ENCODE measurements at places on chromosomes 3 and 15.

DNA sequence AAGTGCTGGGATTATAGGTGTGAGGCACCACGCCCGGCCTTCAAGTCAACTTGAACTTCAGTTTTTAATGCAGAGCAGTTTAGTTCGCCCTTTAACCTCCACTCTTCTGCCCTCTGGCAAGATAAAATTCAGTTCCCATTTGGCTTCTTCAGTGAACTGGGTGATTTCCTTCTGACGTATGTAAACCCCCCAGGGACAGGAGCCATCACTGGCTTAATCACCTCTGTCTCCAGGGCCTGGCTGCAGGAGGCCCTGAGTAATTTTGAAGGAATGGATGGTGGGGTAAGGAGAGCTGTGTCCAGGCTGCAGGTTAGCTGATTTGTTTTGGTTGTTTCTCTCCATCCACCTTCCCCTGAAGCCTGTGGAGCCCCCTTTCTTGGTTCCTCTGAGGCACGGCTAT is 11.9 kb downstream of the MCM2 start:
- no peak for DNase-seq

DNA sequence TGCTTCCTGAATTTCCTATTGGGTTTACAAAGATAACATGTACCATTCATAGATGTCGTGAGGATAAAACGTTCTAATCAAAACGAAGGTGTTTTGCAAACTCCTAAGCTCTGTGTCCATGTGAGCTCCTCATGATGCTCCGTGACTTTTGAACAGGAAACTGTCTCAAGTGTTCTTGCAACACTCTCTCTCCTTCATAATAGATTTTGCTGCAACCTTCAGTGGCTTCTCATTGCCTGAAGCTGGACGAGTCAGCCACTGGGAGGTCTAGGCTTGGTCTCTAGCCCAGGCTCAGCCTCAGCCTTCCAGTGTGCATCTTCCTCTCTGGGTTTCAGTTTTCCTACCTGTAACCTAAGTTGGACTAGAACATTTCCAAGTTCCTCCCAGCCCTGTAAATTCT is 18.7 kb upstream of the BCL2A1 start:
- DNase-seq: no peak

DNA sequence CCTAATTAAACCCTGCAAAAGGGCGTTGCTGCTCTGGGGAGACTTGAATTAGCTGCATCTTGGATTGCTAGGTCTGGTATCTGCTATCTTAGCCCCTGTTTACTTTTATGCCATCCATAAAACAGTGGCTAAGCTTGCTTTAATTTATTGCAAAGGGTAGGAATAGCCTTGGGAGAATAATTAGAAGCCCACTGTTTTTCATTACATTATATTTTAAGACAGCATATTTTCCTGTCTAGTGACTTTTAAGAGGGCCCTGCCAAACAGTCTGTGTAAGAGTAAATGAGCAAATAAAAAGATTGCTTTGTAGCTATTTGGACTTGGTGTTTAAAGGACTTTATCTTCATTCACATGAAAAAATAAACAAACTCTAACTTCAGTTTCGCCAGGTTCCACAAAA is 17.4 kb upstream of the SUSD5 start:
- DNase-seq: no peak

GRCh38 chr3:15367059-15367458 is 34.7 kb upstream of the SH3BP5 start:
- no peak for DNase-seq

DNA sequence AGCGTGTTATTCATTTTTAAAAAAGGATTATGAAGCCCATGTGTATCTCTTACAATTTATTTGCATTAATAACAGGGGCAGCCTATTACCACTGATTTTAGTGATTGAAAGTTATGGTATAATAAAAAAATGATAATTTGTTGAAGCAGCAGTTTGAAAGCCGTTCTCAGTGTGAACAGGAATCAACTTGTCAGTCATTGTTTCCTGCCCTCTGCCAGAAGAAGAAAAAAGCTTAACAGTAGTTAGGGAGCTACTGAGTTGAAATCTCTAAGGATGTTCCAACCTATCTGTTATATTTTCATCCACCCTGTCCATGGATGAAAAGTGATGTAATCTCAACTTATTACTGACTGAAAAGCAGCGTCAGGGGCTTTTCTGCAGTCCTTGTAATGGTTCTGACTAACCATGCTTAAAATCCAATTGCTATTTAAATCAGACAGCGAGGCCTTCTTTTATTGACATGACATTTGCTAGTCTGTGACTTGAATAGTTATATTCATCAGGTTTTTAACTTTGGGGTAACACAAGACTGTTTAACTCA is 486.7 kb downstream of the ROBO2 start:
- no peak for DNase-seq

DNA sequence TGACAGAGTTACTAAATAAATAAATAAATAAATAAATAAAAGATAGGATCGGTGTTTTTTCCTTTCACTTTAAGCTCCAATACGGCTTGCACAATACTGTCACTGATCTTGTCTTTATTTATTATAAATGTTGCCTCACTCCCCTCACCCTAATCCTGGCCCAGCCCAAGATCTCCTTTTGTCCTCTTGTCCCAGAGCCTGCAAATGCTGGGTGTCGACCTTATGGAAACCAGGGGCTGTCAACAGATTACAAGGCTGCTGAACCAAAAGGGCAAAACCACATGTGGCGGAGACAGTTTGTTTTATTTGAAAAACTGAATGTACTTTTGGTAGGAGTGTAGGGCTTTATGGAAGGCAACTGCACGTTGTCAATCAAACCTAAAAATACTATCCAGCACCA is 75.9 kb downstream of the RFTN1 start:
- DNase-seq: no peak

GRCh38 chr15:76181705-76182107 is 121.9 kb downstream of the TMEM266 start:
- no peak for DNase-seq

GRCh38 chr3:52331906-52332305 is 15.8 kb downstream of the DNAH1 start:
- no peak for DNase-seq

DNA sequence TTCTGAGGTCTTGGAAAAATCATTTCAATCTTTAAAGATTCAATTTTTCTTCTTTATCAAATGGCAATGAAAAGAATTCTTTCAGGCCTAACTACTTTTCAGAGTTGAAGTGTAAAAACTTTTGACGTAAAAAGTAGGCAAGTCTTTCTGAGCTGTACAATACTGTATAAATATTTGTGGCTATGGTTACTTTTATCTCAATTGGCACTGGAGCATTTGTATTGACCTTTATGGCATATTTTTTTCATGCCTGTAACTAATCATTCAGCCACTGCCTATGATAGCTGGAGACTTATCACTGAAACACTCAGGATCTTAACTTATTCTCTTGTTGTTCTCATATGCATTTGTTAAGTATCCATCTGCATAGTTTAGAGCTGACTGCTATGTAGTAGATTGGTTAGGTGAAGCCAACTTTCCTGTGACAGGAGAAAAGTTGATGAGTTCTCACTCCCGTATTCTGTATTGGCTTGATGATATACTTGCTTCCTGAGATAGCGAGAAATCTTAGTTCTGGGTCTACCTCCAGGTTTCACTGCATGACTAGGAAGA is 290.4 kb upstream of the TBL1XR1 start:
- DNase-seq: no peak

- DNase-seq: no peak
Observed at GRCh38 chr15:85867250-85867649, 72.5 kb upstream of the KLHL25 start.

- peak; percentile 87 for DNase-seq
Observed at GRCh38 chr15:74956648-74957475, at the start of gene RPP25. Gene RPP25, minus strand, starts transcription at chr15:74956772. Its CDS starts 189 bp downstream, at chr15:74956583.

DNA sequence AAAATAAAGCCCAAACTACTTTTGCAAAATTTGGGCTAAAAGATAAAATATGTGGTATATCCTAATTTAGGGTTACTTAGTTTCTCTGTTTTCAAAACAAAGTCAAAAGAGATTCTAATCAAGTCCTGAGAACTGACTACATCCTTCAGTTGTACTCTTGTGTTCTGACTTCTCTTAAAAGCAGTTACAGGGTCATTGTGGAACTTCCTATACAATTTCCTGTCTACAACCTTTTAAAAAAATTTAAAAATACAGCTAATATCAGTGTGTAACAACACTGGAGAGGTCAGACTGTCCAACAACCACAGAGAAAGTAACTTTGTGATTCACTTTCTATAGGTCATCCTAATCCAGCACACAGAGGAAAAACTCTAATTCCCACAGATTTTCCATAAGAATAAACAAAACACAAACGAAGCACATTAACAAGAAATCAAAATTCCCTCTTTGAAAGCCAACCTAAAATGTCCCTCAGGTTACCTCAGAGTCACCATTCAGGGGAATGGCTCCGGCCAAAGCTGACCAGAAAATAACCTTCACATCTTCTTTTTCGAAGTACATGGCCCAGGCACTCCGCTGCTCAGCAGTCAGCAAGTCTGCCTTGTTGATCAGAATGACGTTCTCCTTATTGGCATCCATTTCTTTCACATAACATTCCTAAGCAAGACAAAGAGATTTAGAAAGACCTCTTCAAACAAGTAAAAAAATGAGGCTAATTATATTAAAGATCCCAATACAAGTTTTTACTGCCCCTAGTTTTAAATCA is 13.3 kb downstream of the LSG1 start:
- no peak for DNase-seq

- no peak for DNase-seq
Observed at GRCh38 chr3:189099031-189099471, 72.7 kb upstream of the TPRG1 start.

DNA sequence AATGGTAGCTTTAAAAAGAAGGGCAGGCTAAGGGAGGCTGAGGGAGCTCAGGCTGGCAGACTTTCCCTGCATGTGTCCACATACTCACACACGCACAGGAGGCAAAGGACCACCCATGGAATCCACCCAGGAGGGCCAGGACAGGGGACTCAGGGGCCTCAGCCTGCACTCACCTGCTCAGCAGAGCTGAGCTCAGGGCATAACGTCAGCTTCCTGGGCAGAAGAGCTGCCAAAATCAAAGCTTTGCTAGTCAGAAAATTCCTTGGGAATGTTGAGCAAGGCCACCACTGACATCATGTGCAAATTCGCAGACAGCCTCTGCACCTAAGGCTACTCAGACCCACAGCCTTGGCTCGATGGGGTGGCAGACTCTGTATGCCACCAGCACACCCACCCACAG is 16.4 kb upstream of the ALAS1 start:
- no peak for DNase-seq

DNA sequence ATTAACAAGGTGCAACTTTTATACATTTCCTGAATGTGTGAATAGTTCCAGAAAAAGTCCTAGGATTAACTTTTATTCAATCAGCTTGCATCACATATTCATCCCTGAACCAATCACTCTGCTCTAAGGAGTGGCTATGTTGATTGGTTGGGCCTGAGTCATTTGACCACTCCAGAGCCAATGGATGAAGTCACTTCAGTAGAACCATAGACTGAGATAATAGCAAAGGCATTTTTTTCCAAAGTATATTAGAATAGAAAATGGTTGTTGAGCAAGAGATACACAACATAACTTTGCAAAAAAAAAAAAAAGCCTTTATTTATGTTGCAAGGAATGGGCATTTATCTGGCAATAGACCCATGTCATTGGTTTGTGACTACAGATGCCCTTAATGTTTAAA is 55.5 kb upstream of the AGTR1 start:
- no peak for DNase-seq

- DNase-seq: no peak
Observed at GRCh38 chr15:35979608-35980007, 433.6 kb upstream of the DPH6 start.

DNA sequence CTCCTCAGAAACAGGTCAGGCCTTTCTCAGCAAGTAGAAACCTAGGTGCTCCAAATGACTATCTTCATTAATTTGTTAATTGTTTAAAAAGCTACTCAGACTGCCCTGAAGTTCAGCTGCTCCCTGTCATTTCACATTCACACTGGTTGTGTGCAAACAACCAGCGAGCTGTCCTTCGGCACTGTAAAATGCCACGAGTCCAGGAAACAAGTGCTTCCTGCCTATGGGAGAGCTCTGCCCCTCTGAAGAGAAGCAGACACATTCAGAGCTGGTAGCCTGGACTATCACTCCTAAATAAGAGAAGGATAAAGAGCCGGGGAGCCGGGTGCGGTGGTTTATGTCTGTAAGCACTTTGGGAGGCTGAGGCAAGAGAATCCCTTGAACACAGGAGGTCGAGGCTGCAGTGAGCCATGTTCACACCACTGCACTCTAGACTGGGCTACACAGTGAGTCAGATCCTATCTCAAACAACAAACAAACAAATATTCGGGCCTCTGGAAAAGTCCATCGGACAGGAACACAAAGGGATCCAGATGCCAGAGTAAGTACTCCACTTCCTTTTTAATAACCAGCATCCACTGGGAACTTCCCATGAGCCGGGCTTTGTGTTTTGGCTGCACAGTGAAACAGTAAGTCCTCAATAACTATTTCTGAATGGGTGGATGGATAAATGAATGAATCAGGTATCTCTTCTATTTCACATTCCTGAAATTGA is 114.4 kb upstream of the WNT5A start:
- DNase-seq: no peak

DNA sequence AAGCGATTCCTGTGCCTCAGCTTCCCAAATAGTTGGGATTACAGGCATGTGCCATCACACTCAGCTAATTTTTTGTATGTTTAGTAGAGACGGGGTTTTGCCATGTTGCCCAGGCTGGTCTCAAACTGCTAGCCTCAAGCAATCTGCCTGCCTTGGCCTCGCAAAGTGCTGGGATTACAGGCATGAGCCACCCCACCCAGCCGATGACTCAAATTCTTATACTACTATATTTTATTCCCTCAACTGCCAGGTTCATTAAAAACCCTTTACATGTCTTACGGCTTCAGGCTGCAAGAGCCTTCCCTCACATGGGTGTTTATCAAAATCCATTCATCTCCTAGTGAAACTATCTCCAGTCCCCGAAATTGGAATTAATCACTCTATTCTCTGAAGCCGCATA is 63.4 kb downstream of the CBLB start:
- DNase-seq: no peak

DNA sequence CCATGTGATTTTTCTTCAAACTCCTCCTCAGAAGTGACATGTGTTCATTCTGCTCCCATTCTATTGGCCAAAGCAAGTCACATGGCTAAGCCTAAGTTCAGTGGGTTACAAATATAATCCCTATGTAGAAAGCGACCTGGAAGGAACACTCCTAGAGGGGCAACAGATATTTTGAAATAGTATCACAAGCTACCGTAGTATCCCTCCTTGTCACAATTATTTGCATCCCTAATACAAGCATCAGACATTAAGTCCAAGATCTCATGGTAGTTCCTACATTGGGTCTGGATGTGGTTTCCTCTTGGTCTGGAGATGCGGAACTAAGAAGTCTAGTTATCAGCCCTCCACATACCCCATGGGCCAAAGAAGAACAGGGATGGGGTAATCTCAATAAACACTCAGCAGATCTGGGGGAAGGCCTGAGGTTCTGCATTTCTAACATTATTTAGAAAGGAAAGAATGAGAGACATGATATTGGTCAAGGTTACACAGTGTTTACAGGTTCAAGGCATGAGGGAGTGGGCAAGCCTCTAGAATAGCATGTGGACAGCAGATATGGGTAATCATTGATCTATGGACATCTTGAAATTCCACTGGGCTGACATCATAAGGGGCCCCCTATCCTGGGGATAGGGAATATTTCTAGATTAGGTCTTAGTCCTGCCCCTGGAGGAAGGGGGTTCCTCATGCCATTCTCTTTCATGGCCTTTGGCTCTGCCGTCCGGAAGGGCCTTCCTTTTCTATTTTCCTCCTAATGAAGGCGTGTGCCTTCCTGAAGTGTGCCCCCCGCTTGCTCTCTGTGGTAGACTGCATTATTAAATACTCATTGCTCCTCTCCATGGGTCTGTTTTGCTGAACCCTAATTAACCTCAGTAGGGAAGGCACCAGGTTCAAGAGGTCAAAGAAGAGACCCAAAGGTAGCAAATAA is 17.8 kb upstream of the ABHD2 start:
- DNase-seq: no peak

- DNase-seq: no peak
Observed at GRCh38 chr15:25527118-25527517, 88.3 kb upstream of the UBE3A start.

- DNase-seq: no peak
Observed at GRCh38 chr3:30631243-30631904, 25.0 kb downstream of the TGFBR2 start.

All from stomach (tissue), 19 donors.